ENCODE measurements at places on chromosomes 7 and 10.
A peak's percentile ranks its signal among the peaks of the same experiment; 100 is the strongest.

DNA sequence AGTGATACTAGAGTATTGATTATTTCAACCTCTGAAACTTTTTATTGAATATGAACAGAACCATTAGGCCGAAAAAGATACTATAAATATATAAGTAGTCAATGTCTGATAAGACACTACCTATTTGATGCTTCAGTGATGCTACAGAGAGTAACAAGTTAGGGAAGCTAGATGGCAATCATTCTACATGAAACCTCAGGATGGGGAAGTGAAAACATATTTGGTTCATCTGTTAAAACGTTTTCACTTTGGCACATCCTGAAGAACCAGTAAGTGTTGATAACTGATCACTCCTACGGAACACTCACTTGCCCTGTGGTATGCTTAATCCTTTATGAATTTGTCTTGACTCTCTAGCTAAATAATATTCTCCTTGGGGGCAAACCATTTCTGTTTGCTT, 1064.9 kb downstream of the NXPH1 start:
- no peak for DNase-seq

DNA sequence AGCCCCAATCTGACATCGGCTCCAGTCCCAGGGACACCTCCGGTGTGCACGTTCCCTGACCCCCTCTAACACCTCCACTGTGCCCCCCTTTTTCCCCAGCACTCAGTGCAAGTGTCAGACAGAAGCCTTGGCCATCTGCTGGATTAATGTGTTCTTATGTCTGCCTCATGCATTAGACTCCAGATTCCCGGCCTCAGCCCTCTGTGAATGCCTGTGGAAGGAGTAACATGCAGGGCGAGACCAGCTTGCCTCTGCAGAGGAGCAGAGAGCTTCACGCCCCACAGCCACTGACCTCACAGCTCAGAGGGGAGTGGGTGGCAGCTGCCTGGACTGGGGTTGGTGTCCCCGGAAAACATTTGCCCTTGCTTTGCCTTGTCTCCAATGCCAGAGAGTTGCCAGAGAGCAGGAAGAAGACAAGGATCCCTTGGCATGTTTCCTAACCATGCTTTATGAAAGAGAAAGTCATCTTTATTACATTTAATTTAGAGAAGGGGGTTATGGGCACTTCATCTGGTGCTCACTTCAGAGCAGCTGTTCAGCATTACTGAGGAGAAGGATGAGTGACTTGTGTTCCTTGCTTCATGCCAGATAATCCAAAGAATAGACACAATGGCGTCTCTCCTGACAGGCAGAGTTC, 91.6 kb upstream of the CXCL12 start:
- DNase-seq, result no peak

DNA sequence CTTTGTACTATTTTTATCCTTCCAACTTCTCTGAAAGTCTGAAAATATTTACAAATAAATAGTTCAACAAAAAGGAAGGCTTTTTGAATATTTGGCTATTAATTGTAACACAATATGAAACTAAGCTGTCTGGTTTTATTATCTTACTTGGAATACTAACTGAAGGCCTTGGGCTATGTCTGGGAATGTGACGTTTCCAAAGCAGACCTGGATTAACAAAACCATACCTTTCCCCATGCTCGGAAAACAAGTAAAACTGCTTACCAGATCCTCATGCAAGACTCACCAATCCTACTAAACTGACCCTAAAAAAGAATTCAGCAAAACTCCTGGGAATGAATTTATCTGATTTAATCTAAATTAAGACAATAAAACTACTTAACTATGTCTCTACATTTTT, 116.4 kb downstream of the ATE1 start:
- DNase-seq, result no peak

- no peak for DNase-seq
Measured at GRCh38 chr7:151715666-151716315, 161.1 kb downstream of the PRKAG2 start.

GRCh38 chr10:20688797-20689544, 208.1 kb downstream of the NEBL start:
- DNase-seq, result no peak

- DNase-seq, result no peak
Measured at GRCh38 chr10:80108576-80109239, 23.8 kb upstream of the PLAC9 start.

DNA sequence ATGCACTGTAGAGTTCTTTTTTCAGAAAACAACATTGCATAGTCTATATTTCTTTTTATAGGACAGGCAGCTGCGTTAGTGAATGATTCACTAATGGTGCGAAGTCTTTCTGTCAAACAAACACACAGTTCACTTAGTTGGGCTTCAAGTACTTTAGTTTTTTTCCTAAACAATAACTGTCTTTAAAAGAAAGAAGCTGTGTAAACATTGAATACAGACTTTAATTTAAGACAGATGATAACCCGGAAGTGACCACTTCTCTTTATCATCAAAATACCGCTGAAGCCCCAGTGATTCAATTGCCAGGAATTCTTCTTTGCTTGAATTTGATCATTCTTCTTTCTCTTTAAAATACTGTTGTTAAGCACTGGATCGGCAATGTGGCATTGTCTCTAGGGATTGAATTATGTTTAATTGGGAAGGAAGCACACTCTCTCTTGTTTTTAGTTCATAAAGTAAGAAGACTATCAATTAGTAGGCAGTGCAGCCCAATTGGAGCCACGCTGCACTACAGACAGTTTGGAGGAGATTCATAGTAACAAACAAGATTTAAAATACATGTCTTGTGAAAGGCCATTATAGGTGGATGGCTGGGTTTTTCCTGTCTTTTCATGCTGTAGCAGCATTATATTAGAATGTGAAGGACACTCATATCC, 30.4 kb downstream of the CNTNAP2 start:
- no peak for DNase-seq

DNA sequence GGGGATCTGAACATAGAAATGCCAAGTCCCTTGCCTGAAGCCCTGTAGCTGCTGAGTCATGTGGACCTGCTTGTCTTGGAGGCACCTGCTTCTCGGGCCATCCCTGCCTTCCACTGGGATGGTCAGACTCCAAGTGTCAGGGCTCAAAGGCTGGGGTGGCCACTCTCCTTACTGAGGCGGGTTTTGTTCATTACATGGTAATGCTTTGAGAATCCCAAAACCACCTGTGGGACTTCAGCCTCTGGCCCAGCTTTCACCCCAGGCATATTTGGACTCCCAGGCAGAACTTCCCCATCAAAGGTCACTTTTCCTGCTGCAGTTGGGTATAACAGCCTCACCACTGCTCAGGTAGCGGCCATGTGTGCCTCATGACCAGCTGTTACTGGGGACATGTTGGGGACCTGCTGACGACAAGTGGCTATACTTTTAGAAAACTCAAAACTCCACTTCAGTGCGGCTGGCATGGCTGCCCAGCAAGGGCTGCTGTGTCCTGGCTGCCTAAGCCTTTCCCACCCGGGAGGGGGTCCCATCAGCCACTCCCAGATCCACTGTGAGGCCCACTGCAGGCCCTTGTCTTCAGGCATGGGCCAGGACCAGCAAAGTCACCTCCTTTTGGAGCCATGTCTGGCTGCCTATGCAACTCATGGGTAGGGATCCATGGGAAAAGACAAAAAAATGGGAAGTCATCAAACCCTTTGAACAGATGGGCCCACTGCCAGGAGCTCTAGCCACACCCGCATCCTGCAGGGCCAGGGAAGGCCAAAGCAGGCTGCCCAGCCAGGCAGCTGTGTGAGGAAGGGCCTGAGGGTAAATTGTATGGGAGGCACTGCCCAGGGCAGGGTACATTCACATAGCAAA, 96.7 kb downstream of the ARHGAP22 start:
- DNase-seq, result no peak

DNA sequence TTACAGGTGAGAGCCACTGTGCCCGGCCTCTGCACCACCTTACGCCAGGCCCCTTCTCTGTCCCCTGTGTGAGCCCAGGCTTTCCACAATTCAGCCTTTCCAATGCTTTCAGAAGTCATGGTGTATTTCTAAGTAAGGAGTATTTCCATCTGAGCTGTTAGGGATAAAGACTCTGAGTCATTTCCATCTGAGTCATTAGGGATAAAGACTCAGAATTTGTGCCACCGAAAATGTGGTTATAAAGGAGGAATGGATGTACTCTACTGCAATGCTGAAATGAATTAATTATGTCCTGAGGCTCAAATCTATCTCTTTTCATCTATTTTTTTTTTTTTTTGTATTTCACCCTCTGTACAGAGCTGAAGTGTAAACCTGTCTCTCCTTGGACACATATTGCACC, 84.0 kb downstream of the GATA3 start:
- no peak for DNase-seq

GRCh38 chr10:120813085-120813484, 38.1 kb upstream of the WDR11 start:
- DNase-seq, result no peak

GRCh38 chr7:142964502-142965246, 2.5 kb upstream of the KEL start:
- no peak for DNase-seq

DNA sequence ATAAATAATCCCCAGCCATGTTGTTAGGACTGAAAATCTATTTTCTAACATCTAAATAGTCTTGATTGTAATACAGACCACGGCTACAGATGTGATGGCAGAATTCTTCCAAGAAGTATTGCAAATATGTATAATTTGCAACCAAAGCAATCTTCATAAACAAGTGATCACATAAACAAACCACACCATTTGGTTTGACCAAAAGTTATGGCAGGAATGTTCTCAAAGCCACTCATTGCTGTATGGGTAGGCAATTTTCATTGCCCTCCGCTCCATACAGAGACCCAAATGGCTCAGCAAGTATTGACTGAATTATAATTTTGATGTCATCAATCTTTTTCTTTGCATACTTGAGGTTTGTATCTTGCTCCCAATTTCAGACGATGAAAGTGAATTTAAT, 19.0 kb upstream of the RHOBTB1 start:
- no peak for DNase-seq

DNA sequence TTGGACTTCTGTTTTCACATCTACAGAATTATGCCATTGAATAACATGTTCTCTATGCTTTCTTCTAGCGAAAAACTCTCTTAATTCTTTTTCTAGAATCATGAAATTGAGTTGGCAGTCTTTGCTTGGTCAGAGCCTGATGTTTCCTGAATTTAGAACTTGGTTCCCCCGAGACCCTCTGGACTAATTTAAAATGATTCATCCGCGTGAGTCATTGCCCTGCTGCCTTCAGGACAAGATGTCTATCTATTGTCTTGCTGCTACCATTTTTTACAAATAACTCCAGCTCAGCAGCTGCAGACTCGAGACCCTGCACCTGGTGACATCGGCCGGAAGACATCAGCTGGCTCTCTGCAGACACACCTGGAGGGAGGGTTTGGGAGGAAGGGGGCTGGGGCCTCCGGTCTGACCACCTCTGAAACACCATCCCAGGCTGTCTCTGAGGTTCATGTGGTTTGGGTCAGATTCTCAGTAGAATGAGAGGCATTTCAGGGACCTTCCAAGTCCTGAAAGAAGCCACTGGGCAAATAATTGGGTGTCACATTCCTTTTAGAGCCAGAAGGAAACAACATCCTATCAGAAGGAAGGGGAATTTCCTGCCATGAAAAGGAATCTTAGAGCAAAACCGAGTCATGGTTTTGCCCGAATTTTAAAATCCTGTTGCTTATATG, 20.9 kb upstream of the KLF6 start:
- no peak for DNase-seq

DNA sequence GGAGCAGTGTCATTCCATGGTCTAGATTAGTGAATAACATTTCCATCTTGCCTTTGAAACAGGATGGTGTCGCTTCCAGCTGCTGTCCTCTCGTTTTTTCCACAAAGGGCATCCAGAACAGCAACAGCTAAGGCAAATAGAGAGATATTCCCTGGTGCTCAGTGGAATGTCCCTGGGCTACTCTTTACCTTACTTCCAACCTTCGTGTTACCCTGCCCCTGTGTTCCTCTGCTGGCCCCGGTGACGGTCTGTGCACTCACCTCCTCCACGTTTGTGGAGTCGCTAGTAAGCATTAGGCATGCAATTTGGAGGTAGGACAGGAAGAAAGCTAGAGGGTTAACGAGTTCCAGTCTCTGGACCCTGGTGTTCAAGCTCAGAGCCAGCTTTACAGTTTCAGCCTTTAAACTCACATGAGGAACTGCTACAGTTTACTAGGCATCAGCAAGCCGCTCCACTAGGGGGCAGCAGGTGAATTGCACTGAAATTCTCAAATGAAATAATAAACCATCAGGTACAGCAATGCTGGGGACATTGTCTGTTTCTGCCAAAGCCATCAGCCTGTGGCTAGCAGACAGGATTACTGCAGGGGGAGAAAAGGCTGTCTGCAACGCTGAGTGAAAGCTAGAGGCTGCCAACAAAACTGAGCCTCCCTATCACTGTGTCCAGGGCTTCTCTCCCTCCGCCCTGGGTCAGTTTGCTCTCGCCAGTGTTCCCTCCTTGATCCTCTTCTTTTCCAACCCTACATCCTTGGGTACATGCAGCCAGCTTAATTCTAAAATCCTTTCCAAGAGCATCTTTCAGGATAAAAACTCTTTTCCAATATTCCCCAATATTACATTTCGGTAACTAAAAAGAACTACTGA, 9.0 kb downstream of the MRPL32 start:
- DNase-seq, result peak; percentile 94

DNA sequence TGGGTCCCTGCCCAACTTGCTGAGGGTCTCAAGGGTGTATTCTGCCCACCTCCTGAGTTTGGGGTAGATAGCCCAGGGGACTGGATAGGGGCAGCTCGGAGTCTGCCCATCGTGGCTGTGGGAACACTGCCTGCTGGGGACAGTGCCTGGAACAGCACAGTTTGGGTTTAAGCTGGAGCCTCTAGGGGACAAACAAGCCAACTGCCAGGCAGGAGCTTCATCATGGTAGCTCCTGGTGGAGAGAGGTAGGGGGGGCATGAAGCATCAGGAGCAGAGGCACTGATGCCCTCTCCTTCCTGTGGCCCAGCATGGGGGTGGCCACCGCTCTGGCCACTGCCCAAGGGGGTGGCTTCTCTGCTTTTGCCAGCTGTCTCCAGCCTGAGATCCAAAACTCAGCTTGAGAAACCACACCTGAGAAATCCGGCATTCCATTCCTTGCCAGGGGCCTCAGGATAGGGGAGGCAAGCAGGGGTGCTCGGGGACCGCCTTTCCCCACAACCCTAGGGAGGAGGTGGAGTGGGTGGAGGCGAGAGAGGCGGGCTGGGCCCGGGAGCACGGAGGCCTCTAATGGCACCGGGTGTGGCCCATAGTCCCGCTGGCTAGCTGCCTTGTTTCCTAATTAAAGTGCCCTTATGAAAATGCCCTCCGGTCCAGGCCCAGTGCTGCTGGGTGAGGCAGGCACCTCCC, 47.6 kb downstream of the UNC5B start:
- DNase-seq, result no peak
